Neural crest cell (in vitro differentiated cells): ENCODE measurements at places on chromosomes 6 and 20. TPM values are rescaled to one million over a fixed set of nuclear protein-coding genes. Genes with fewer than 3 reads are reported as not detected.
A peak's percentile ranks its signal among the peaks of the same experiment; 100 is the strongest.

DNA sequence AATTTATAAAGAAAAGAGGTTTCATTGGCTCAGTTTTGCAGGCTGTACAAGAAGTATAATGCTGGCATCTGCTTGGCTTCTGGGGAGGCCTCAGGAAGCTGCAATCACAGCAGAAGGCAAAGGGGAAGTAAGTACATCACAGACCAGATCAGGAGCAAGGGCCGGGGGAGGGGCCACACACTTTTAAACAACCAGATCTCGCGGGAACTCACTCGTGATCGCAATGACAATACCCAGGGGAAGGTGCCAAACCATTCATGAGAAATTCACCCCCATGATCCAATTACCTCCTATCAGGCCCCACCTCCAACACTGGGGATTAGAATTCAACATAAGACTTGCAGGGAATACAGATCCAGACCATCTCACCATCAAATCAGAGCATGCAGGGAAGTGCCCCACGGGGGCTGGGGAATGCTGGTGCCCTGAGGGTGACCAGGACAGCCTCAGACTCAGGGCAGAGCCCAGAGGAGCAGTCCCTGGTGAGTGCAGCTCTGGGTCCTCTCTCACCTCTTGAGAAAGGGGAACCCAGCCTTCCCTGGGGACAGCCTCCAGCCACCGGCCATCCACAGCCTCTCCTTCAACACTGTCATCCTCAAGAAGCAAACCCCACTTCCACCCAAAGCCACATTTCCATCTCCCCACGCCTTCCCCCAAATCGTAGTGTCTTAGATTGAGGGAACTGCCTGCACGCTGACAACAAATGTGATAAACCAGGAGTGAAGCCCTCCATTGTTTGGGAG is 80.7 kb downstream of the ANKRD60 start:
- H3K27ac ChIP-seq, result no peak overlapping the region
- H3K4me3 ChIP-seq, result no peak overlapping the region
- no peak for DNase-seq
- H3K36me3 ChIP-seq, result peaks cover 2% of the 10 kb centered on the region

GRCh38 chr6:22095836-22096235 is 201.0 kb downstream of the PRL start:
- H3K4me1 ChIP-seq, result peaks cover 11% of the 10 kb centered on the region
- no peak overlapping the region for H3K27ac ChIP-seq
- H3K27me3 ChIP-seq, result no peaks in the 10 kb centered on the region
- DNase-seq, result no peak

Gene PIGT
- total RNA-seq, result 64.8 and 67.4 TPM in 2 replicates

Gene MCCD1
- not detected in 2 replicates for total RNA-seq

GRCh38 chr20:48788486-48789072 is 39.2 kb downstream of the PREX1 start:
- DNase-seq, result no peak
- no peaks in the 10 kb centered on the region for H3K36me3 ChIP-seq
- no peaks in the 10 kb centered on the region for H3K27me3 ChIP-seq

DNA sequence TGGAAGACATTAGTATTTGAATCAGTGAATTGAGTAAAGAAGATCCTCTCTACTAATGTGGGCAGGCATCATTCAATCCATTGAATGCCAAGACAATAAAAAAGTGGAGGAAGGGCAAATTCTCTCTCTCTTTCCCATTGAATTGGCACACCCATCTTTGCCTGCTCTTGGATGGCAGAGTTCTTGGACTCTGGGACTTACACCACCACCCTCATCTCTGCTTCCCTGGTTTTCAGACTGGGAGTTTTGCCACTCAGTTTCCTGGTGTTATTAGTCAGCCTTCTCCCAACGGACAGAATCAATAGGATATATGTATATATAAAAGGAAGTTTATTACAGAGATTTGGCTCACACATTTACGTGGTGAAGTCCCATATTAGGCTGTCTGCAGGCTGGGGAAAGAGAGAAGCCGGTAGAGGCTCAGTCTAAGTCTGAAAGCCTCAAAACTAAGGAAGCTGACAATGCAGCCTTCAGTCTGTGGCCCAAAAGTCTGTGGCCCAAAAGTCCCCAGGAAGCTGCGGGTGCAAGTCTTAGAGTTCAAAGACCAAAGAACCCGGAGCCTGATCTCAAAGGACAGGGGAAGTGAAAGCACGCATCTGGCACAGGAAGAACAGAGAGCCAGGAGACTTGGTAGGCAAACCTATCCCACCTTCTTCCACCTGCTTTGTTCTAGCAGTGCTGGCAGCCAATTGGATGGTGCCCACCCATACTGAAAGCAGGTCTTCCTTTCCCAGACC is 64.4 kb downstream of the SMPDL3A start:
- no peak for DNase-seq
- no peaks in the 10 kb centered on the region for H3K27me3 ChIP-seq
- no peak overlapping the region for H3K4me3 ChIP-seq
- H3K27ac ChIP-seq, result no peak overlapping the region

Gene THBS2
- total RNA-seq, result 0.39 and 1.3 TPM in 2 replicates

DNA sequence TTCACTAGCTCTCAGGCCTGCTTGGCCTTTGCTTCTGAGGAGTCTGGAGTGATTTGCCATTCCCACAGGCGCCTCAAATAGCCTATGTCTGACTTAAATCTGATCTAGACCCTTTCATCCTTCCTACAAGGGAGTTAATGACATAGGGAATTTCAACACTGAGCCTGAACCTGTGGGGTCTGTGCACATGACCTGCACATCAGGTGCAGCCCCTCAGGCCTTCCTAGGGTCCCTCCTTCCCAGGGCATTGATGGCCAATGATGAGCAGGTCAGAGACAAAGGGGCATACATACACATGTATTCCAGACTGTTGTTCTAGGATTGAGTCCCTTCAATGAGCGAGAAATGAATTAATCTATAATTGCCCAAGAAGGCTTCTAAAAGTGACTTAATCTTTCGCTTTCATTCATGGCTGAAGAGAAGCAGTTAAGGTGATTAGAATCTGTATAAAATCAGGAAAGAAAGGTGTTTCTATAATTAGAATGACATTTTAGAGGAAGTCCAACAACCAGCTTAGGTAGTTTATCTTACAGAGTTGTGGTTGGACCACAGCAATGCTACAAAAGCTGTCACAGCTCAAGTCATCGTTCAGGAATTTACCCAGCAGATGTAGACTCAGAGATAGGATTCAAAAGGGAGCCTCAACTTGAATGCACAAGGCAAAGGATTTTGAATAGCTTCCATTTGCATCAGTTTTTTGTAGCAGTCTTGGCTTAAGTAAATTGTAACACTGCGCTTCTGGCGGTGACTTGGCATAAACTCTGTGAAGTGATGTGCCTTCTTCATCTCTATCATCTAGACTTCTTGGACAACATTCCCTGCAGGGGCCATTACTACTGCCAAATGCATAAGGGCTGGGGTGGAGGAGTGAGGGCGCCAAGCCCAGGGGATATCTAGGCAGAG is 27.0 kb upstream of the TBC1D7 start:
- peaks cover 2% of the 10 kb centered on the region for H3K36me3 ChIP-seq
- H3K4me3 ChIP-seq, result no peak overlapping the region
- DNase-seq, result no peak

Gene PSMB1
- total RNA-seq, result 174 and 175 TPM in 2 replicates

Gene HLA-DOA
- 1.7 and 2.8 TPM in 2 replicates for total RNA-seq

DNA sequence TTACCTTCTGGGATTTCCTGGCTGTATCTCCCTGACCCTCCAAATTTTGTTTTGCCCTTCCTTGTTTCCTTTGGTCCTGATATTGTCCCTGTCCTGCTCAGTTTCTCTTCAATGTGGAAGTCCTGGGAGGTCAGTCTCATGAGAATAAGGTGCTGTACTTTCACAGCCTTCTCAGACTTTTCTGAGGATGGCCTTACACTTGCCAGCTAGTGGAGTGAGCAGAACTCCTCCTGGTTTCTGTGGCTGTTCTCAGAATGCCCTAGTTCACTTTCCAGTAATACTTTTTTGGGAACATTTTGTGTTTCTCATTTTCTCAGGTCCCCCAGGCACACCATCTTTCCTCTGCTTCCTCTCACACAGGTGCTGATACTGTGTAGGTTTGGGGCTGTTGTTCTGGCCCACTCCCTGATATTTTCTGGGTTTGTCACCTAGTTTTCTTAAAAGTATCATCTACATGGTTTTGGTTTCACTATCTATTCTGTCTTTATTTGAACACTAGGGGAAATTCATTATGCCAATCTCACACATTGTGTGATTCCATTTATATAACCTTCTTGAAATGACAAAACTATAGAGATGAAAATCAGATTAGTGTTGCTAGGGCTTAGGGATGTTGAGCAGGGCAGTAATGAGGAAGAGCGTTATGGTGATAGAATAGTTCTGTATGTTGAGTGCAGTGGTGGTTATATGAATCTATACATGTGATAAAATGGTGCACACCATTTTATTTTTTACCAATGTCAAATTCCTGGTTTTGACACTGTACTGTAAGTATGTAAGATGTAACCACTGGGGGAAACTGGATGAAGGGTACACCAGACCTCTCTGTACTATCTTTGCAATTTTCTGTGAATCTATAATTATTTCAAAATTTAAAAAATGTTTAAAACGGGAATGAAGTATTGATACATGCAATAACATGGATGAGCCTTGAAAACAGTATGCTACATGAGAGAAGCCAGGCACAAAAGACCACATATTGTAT is 27.2 kb upstream of the BRPF3 start:
- H3K27ac ChIP-seq, result peak overlapping the region; percentile 1
- H3K27me3 ChIP-seq, result no peaks in the 10 kb centered on the region
- H3K36me3 ChIP-seq, result no peaks in the 10 kb centered on the region
- H3K4me1 ChIP-seq, result no peaks in the 10 kb centered on the region
- no peak for DNase-seq
- no peak overlapping the region for H3K4me3 ChIP-seq

GRCh38 chr6:118509009-118509617 is 39.0 kb upstream of the PLN start:
- H3K4me1 ChIP-seq, result no peaks in the 10 kb centered on the region
- H3K36me3 ChIP-seq, result no peaks in the 10 kb centered on the region
- no peak for DNase-seq

Gene CAPN11
- total RNA-seq, result not detected in 2 replicates

DNA sequence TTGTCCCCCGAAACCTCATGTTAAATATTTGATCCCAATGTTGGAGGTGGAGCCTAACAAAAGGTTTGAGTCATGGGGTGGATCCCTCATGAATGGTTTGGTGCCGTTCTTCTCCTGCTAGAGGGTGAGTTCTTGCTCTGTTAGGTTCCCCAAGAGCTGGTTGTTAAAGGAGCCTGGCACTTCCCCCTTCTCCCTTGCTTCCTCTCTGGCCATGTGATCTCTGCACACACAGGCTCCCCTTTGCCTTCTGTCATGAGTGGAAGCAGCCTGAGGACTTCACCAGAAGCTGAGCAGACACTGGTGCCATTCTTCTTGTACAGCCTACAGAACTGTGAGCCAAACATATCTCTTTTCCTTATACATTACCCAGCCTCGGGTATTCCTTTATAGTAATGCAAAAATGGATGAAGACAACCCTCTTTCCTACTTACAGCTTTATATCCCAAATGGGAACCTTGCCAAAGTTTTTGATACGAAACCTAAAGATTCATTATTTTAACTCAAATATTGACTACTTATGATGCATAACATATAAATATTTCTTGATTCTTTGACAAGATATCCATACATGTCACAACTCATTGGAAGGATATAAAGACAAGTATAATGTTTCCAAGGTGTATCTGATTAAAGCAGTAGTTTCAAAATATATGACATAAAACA is 61.0 kb downstream of the RNF182 start:
- no peaks in the 10 kb centered on the region for H3K4me1 ChIP-seq
- DNase-seq, result no peak
- no peak overlapping the region for H3K27ac ChIP-seq
- H3K36me3 ChIP-seq, result no peaks in the 10 kb centered on the region
- no peak overlapping the region for H3K4me3 ChIP-seq
- H3K27me3 ChIP-seq, result peaks cover 5% of the 10 kb centered on the region

Gene SCGN
- not detected in 2 replicates for total RNA-seq

GRCh38 chr6:25902071-25902470 is 28.0 kb upstream of the SLC17A3 start:
- H3K4me3 ChIP-seq, result no peak overlapping the region
- no peaks in the 10 kb centered on the region for H3K4me1 ChIP-seq
- no peak overlapping the region for H3K27ac ChIP-seq
- no peaks in the 10 kb centered on the region for H3K36me3 ChIP-seq

Gene CLVS2
- total RNA-seq, result 1.2 and 1.3 TPM in 2 replicates

- peak overlapping the region; percentile 86 for H3K27ac ChIP-seq
- no peak overlapping the region for H3K4me3 ChIP-seq
- H3K4me1 ChIP-seq, result peaks cover 15% of the 10 kb centered on the region
- H3K36me3 ChIP-seq, result peaks cover 4% of the 10 kb centered on the region
- peaks cover 38% of the 10 kb centered on the region for H3K27me3 ChIP-seq
- no peak for DNase-seq
Observed at GRCh38 chr20:64092258-64093012, 8.2 kb upstream of the LKAAEAR1 start.

Gene ENPP5
- 0.36 and 0.68 TPM in 2 replicates for total RNA-seq

GRCh38 chr6:88586371-88587149 is 376.9 kb downstream of the RNGTT start:
- DNase-seq, result no peak
- H3K36me3 ChIP-seq, result no peaks in the 10 kb centered on the region
- peaks cover 3% of the 10 kb centered on the region for H3K4me1 ChIP-seq
- H3K27me3 ChIP-seq, result peaks cover 19% of the 10 kb centered on the region

Gene IL17F
- not detected in 2 replicates for total RNA-seq

GRCh38 chr6:141439513-141439912 is 693.2 kb upstream of the GJE1 start:
- no peaks in the 10 kb centered on the region for H3K4me1 ChIP-seq
- DNase-seq, result no peak
- no peak overlapping the region for H3K27ac ChIP-seq
- H3K36me3 ChIP-seq, result no peaks in the 10 kb centered on the region

Gene GPR6
- not detected in 2 replicates for total RNA-seq

DNA sequence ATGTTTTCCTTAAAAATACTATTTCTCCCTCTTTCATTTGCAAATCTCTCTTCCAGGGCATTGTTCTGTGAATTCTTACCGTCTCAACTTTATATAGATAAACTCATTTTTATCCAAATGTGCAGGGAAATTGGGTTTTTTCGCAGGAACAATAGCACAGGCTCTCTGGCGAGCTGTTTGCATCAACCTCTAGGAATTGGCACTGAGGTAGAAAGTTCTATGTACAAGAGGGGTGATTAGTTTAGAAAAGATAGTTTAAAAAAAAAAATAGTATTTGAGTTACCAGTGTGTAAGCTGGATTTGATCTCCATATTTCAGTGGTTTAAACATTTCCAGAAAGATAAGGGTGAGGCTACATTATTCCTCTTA is 129.7 kb upstream of the BTN3A2 start:
- H3K27me3 ChIP-seq, result no peaks in the 10 kb centered on the region
- no peak for DNase-seq
- H3K27ac ChIP-seq, result peak overlapping the region; percentile 93
- H3K4me3 ChIP-seq, result peak overlapping the region; percentile 90

Gene MAS1
- total RNA-seq, result not detected in 2 replicates

Gene C2
- total RNA-seq, result 0.35 and 1.2 TPM in 2 replicates

Gene SLC2A10
- total RNA-seq, result 11.3 and 12.7 TPM in 2 replicates

Gene TTLL9
- 2.9 and 3.3 TPM in 2 replicates for total RNA-seq

GRCh38 chr20:17276101-17276500 is 49.3 kb downstream of the PCSK2 start:
- H3K4me3 ChIP-seq, result no peak overlapping the region
- DNase-seq, result no peak
- H3K4me1 ChIP-seq, result peaks cover 6% of the 10 kb centered on the region
- no peaks in the 10 kb centered on the region for H3K36me3 ChIP-seq
- H3K27ac ChIP-seq, result no peak overlapping the region

- H3K36me3 ChIP-seq, result no peaks in the 10 kb centered on the region
- no peak overlapping the region for H3K4me3 ChIP-seq
- no peaks in the 10 kb centered on the region for H3K27me3 ChIP-seq
- peaks cover 43% of the 10 kb centered on the region for H3K4me1 ChIP-seq
- H3K27ac ChIP-seq, result peak overlapping the region; percentile 65
Observed at GRCh38 chr6:156807795-156808194, 30.6 kb downstream of the ARID1B start.
